ENCODE measurements at places on chromosomes 2 and 18.

GRCh38 chr2:71802556-71802955 lies 345.1 kb downstream of the CYP26B1 start:
- DNase-seq = no peak

GRCh38 chr2:214839464-214839863 lies 30.0 kb upstream of the BARD1 start:
- no peak for DNase-seq

DNA sequence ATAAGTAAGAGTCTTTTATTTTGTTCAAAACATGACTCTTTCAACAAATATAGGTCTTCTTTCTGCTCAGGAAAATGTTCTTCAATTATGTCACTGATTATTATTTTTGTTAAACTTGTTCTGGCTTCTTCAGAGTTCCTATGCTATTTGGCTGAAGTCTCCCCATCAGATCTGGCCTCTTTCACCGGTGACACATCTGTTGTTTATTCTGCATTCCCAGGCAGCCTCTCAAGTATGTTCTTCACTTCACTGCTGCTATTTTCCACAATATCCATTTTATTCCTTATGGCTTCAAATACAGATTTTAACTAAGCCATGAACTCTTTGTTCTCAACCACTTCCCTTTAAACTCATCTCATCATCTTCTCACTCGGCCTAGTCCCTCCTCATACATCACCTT lies 45.7 kb downstream of the HDAC4 start:
- no peak for DNase-seq

- DNase-seq = no peak
Observed at GRCh38 chr18:23126376-23127056, 8.8 kb upstream of the CABLES1 start.

DNA sequence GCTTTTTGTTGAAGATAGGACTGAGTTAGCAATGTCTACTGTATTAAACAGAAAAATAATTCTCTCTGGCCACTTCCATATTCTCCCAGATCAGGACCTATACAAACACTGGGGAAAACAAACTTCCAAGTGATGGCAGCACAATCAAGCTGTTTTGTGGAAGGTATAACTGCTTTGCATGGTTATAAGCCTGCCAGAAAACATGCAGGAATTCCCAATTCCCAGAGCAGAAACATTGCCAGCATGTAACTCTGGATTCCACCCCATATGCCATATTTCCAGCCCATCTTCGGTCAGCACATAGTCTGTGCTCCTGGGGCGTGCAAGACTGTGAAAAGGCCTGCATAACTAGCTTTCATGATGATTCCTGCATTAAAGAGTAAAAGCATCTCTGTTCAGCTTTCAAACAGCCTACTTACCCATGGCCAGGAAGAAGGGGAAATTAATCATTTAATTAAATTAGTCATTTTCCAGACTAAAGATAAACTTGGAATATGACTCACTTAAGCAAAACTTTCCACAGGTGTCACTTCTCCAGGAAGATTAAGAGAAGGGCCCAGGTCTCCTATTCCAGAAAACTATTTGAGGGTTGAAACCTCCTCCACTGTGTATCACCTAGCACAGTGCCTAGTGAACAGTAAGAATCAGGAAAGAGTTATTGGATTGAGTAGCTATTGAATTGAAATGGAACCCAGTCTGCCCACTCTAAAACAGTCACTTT lies 280.5 kb downstream of the NRXN1 start:
- DNase-seq = no peak

DNA sequence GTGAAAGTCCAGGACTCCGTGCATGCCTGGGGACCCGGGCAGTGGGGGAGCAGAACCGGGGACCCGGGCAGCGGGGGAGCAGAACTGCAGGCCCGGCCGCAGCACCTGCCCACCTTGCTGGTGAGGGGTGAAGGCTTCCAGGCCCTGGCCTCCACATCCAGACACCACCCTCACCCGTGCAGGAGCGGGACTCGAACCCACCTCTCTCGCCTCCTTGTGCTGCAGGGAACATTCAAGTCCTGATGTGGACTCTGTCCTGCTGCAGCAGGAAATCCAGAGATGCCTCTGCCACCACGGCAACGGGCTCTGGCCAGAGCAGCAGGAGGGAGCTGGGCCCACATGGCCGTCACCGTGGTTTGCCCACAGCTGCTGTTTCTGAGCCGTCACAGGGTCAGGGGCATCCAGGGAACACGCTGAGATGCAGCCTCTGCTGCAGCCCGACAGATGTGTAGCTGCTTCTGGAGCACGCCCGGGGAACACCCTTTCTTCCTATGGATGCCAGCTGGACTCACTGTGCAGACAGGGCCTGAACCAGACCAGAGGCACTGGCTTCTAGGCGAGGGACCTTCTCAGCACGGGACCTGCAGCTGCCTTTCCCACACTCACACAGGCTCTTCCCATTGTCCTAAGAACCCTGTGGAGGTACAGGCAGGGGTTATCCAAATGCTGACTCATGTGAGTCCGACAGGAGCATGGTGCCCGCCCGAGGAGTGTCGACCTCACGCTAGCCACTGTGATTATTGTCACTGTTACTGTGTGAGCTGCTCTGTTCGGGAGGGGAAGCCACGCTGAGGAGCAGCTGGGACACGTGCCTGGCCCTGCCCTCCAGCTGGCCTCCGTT lies 89.2 kb upstream of the CTDP1 start:
- peak; percentile 33 for DNase-seq

- no peak for DNase-seq
Observed at GRCh38 chr18:76448256-76449110, 46.6 kb downstream of the ZNF516 start.

DNA sequence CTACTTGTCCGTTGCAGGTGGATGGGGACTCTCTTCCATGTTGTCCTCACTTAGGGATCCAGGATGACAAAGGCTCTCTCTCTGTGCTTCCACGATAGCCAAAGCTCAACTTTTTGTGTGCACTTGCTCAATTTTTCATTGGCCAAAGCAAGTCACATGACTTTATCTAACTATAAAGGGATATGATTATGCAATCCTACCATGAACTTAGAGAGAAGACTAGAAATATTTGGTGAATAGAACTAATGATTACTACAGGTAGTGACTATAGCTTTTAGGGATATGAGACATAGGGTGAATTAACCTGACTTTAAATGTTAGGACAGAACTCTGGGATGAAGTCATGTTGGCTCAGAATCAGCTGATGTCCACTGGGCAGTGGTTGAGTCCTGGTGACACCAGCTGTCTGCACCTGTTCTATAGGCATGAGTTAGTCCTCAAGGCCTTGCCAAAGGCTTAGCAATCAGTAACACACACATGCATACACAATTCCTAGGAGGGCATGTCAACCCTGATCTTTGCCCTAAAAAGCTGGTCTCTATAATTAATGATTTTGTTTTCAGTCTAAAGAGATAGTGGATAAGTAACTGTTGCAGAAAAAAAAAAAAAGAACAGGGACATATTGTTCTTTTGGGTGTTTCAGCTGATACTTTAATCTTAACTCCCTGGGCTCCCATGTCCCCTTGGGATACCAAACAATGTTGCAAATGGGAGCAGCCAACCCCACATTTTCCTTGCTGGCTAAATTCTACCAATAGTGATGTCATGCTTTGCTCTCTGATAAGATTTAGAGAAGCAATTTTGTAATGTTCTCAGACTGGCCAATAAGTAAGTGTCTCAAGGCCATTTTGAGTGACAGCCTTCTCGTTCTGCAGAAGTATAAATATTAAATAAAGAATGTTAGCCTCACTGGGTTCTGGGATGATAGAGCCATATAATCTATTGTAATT lies 12.5 kb upstream of the HK2 start:
- no peak for DNase-seq

- DNase-seq = no peak
Observed at GRCh38 chr2:132782176-132782783, 112.3 kb upstream of the LYPD1 start.

DNA sequence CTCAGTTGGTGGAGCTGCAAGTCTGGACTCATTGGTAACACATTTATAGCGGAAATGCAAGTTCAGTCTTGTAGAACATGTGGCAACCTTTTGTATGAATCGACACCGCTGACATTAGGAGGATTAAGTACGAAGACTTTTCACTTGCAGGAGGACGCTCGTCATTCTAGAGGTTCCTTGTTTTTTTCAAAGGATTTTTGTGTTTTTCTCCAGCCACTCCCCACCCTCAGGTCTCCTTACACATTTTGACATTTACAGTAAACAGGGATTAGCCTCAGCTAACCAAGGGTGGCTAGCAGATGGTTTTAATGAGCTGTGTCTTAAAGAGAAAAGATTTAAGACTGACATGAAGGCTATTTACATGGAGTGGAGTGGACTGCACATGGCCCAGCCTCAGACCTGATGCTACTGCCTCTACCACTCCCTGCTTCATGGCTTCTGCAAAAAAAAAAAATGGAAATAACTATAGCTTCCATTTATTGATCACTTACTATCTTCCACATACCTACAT lies 173.8 kb downstream of the TRIB2 start:
- DNase-seq = no peak

DNA sequence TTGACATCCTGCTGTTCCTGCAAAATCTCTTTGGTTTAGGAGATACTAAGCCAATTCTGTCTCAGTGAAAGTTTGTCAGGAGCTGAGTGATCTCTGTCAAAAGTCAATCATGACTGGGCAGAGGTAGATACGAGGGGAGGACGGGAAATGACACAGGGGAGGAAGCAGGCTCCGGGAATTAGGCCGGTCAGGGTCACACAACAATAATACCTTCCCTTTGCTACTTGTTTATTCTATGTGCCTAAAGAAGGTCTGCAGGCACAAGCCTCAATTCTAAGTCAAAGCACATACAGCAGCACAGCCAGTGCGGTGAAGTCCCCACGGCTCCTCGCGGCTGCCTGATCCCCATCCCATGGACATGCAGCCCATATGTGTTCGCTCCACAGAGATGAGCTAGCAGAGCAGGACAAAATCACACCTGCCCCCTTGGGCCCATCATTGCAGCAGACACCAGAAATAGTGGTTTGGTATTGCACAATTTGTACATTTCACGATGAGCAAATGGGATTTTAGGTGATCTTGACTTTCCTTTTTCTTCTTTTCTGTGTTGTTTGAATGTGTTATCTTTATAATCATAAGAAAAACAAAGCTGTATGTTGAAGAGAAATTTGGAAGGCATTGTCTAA lies 141.4 kb downstream of the VAPA start:
- DNase-seq = no peak

GRCh38 chr2:178275600-178275999 lies 81.3 kb downstream of the OSBPL6 start:
- no peak for DNase-seq

DNA sequence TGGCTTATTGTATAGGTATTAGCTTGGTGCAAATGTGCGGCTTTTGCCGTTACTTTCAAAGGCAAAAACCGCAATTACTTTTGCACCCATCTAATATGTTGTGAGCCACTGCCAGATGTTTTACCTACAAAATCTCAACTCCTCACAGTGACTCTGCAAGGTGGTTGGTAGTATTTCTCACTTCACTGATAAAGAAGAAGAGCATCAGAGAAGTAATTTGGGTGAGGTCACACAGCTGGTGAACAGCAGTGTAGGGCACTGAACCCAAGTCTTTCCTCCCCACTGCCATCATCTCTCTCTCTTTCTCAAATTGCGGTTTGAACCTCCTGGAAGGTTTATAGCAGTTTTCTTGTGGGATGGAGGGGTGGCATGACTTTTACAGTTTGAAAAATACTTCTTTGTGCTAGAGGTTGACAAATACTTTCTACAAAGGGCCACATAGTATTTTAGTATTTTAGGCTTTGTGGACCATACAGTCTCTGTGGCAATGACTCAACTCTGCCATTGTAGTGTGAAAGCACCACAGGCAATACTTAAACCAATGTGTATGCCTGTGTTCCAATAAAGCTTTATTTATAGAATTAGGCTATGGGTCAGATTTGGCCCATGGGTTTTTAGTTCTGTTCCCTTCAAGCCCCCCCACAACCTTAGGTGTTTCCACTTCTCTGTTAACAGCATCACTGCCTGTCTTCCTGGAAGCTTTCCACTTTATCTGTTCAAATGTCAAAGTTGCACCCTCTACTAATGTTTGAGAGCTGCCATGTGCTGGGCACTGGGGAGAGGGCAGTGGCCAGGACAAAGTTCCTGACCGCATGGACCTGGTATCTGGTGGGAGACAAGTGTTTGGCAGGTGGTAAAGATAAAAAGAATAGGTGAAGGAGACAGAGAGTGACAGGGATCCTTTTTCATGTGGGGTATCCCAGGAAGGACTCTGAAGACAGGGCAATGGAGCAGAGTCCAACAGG lies 30.1 kb downstream of the FHOD3 start:
- DNase-seq = no peak

GRCh38 chr2:104794441-104794840 lies 59.5 kb upstream of the POU3F3 start:
- no peak for DNase-seq

GRCh38 chr2:73142937-73143336 lies 30.2 kb upstream of the RAB11FIP5 start:
- DNase-seq = no peak

GRCh38 chr2:109117780-109118179 lies 11.2 kb upstream of the SH3RF3 start:
- DNase-seq = no peak

DNA sequence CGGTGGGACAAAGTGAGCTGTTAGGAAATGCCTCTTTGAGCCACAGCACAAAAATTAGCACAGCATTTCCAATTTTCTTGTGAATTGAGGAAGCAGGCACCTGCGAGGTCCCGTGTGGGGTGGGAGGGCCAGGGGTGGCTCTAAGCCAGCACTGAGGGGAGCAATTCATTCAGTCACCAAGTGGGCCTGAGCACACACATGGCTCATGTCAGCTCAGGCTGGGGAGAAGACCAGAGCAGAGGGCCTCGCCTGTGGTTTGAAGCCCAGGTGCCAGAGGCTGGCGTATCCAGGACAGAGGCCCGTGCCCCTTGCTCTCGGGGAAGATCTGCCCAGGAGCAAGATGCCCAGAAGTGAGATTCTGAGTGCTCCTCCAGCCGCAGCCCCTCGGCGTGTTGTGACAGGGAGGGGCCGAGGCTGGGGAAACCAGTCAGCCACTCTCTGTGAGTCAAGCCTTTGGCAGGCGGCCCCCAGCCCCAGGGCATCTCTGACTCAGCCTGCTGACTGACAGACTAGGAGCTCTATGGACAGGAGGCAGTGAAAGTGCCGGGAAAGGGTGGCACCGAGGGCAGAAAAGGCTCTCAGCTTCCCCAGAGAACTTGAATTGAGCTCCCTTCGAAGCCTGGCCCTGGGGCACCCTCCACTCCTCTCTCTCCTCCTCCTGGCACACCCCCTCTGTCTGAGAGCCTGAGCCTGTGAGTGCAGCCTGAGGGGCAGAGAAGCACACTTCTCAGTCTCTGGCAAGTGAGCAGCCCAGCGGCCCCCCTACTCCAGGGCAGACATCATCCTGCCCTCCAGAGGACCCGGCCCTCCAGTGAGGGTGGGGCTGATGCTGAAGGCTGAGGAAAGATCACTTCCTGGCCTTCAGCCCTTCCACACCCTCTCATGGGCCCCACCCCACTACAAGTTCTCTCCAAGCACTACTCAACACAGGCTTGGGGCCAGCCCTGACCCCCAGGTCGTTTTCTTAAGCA lies 32.3 kb downstream of the CYP26B1 start:
- DNase-seq = peak; percentile 79
